ENCODE measurements at places on chromosomes 6 and 20.

DNA sequence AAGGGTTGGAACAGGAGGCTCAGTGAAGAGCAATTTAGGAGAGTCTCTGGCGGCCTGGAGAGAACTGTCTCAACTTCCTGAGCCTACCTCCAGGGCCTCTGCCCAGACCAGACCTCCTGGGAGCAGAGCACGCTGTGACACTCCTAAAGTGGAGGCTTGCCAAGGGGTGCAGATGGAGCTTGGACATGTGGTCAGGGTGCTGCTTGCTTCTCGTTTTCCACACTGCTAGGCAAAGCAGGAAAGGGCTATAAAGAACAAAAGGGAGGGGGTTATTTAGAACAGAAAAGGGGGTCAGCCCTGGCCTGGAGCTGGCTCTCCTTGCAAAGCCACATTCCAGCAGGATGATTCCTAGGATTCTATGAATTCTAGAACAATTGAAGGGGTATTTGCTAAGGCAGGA, 145.7 kb upstream of the GGTLC1 start:
- no peak for DNase-seq

DNA sequence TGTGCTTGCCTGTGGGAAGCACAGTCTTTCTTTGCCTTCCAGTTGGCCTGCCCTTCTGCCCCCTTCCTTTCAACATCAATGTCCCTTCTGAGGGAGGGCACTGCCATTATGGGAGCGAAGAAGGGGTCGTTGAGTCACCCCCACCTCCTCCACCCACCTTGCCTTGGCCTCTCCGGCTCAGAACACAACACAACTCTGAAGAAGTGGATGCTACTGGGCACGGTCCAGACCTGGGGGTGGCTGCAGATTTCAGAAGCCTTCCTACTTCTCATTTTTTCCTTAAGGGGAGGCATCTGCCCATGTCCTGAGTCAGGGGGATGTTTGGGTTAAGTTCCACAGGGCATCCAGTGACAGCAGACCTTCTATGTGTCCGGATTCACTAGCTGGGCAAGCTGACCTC, 72.1 kb downstream of the GFOD1 start:
- no peak for DNase-seq

DNA sequence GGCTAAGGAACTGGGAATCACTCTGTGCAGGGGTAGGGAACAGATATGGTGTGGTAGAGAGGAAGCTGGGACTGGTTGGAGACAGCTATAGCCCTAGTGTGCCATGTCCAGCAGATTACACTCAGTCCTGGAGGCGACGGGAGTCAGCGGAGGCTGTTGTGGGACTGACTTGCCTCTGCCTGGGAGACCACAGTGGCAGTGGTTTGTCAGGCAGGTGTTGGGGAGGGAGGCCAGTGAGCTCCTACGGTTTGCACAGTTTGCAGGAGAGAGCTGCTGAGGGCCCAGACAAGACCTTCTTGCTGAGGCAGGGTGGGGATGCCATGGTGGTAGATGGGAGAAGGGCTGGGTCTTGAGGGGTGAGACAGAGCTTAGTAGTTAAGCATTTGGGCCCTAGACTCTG, 4.9 kb downstream of the PLCG1 start:
- no peak for DNase-seq

DNA sequence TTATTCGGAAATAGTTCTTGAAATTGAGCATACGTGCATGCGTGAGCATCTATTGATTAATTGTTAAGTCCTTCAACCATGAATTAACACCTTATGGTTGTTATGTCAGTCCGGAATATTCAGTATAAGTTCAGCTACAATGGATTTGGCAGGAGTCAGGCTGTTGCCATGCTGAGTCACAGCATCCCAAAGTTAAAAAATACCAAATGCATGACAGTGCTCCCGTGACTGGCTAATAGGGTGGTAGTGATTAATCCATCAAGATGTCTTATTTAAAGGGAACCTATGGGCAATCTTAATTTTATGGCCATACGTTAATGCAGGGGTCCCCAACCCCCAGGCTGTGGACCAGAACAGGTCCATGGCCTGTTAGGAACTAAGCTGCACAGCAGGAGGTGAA, 10.5 kb downstream of the RAE1 start:
- no peak for DNase-seq

DNA sequence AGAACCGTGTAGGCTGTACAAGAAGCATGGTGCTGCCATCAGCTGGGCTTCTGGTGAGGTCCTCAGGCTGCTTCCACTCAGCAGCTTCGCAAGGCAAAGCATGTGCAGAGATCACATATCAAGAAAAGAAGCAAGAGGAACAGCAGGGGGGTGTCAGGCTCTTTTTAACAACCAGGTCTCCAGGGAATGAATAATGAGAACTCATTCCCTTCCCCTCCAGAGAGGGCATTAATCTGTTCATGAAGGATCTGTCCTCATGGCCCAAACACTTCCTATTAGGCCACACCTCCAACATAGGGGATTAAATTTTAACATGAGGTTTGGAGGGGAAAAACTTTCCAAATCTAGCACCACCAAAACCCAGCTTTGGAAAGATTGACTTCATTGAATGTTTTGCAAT, 20.0 kb downstream of the GINM1 start:
- no peak for DNase-seq

GRCh38 chr6:155158030-155158843, 105.6 kb upstream of the CLDN20 start:
- DNase-seq, result no peak

DNA sequence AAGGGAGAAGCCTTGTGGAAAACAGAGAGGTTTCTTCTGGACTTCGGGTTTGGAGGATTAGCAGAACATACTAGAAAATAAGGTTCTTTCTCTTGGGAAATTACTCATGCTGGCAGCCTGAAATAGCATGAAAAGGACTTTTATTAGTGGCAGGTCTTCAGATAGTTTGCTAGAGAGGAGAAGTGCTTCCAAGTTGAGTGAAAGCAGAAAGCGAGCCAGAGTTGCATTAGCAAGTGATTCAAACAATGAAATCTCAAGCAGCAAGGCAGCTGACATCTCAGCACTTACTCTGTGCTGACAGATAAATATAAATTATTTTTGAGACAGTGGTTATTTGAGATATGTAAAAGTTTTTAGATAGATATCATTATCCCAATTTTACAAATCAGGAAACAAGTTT, 91.9 kb downstream of the PLCB4 start:
- no peak for DNase-seq

GRCh38 chr6:151242420-151242861, 2.7 kb downstream of the AKAP12 start:
- no peak for DNase-seq

- DNase-seq, result no peak
Measured at GRCh38 chr6:126422912-126423311, 83.0 kb downstream of the CENPW start.

GRCh38 chr6:98041056-98041455, 758.0 kb upstream of the MMS22L start:
- no peak for DNase-seq

DNA sequence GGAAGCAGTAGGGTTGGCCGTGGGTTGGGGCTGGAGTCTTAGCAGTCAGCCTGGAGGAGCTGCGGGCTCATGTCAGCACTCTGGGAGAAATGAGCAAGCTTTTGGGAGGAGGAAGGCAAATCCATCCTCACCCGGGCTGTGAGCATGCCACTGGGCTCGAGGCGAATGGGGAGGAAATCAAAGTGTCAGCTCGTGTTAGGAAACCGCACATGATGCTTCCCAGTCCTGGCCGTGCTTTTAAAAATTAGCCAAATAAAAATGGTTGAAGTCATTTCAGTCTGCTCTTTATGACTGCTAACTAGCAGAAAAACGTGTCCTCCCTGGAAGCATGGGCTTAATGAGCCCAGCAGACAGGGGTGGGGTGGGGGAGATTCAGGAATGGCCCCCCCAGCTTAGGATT, 98.1 kb downstream of the NFATC2 start:
- no peak for DNase-seq

DNA sequence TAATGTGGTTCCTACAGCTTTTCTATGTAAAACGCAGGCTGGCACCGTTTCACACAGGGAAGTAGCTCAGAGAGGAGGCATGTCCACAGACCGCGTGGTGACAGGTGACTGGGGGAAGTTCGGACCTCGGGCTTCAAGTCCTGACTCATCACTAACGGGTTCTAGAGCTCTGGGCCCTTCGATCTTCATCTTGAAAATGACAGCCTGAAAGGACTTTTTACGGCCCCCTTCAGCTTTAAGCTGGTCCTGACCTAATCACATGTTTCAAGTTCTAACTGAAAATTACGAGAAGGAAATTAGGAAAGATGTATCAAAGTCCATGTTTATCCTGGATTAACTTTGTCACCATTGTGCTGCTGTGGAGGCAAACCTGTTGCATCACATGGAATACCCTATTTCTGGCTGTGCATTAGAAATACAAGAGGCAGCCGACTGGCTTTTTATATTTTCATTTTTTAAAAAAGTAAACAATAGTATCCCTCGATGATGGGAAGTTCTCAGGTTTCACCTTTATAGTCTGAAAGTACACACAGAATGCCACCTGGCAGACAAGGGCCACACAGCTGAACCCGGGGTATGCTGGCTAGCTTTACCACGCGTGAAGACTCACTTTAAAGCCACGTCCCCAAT, 2.0 kb downstream of the MAN1A1 start:
- no peak for DNase-seq

- DNase-seq, result no peak
Measured at GRCh38 chr6:107353773-107354382, 105.5 kb downstream of the PDSS2 start.

GRCh38 chr6:9266741-9267140, 831.4 kb upstream of the SLC35B3 start:
- DNase-seq, result no peak

GRCh38 chr6:166251211-166251610, 57.0 kb downstream of the PRR18 start:
- DNase-seq, result no peak

- DNase-seq, result no peak
Measured at GRCh38 chr20:1827974-1828785, 67.0 kb upstream of the SIRPA start.

DNA sequence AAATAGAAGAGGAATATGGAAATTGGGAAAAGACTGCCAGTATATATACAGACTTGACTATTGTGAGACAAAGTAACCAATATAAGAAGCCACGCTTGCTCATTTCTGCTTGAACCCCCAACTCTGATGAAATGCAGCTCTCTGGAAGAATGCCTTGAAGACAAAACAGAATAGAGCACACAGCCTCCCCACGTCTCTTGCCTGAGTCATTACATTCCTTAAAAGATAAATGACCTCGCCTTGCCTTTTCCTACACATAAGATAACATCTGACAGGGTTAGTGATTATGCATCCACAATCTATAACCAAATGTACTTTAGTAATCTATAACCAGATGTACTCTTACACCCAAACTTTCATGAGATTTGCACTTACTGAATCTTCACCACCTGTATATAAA, 141.1 kb upstream of the EEF1E1 start:
- no peak for DNase-seq

DNA sequence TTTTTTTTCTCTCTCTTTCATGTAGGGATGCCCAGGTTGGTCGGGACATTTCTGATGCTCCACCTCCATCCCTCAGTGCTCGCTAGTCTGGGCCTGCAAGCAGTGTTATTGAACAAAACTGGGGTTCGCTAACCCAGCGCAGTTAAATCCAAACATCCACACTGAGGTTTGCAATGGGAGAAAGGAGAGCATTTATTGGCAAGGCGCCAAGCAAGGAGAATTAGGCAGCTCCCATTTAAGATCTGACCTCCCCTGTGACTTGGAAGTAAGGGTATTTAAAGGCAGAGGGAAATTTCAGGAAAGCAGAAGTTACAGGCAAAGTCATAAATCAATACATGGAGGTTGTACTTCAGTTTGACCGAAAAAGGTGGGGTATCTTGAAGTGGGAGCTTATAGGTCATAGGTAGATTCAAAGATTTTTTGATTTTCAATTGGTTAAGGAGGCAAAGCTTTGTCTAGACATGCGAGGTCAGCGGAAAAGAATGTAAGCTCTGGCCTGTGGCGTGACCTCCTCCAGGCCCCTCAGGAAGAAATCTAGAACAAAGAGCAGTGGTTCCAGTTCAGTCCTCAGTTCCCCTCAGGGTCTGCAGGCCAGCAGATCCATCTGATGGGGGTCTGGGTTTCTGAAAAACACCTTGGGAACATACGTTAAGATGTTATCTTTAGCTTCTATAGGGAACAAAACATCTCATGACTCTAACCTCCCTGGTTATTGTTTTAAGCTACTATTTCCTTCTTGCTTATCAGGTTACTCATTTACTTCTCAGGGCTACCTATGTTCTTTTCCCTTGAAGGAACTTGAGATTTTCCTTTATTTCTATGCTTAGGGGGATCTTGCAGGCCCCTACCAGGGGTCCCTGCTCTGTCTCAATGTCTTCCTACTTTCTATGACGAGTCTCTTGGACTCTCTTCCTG, 66.0 kb upstream of the KIF16B start:
- no peak for DNase-seq

DNA sequence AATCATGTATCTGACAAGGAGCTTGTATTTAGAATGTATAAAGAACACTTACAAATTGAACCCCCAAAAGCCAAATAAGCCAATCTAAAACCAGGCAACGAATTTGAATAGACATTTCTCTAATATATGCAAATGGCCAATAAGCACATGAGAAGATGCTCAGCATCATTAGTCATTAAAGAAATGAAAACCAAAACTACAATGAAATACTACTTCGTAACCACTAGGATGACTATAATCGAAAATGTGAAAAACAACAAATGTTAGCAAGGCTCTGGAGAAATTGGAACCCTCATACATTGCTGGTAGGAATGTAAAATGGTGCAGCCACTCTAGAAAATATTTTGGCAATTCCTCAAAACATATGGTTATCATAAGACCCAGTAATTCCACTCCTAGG, 105.8 kb upstream of the TOP1 start:
- DNase-seq, result no peak

GRCh38 chr6:35287671-35288396, 9.8 kb upstream of the DEF6 start:
- no peak for DNase-seq

DNA sequence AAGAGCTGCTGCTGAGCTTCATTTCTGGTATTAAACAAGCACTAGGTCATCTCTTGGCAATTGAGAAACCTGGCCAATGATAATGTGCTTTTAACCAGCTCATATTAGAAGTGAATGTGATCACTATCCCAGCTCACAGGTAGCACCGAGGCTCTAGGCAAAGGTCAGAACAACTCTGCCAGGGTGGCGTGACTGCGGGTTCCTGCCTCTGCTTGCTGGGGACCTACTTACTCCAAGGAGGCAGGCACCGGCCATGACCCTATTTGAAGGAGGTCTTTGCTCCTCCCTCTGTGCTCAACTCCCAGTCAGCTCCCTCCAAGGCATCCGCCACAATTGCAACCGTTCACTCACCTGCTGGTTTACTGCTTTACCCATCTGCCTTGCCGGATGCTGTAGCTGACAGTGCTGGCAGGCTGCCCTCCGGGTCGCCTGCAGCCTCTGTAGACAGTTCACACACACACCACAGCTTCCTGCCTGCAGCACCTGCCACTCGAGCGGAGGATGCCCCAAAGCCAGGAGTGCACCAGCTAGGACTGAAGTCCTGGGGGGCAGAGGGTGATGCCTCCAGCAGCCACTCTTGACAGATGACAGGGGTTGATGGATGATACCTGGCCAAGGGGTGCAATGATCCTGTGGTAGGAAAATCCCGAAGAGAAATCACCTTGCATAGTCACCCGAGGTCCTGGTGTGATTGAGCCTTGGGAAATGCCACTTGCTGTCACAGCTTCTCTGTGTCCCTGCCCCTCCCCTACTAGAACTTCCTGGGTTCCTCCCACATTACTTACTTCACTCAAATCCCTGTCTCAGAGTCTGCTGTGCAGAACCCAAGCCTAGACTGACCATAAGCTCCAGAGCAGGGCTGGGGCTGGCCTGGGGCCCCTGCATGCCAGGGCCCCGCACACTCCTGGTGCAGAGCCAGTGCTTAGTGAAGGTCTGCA, 8.8 kb upstream of the VSX1 start:
- DNase-seq, result no peak

All from stimulated activated CD8-positive, alpha-beta memory T cell treated with anti-CD3 and anti-CD28 coated beads, Interleukin-15, amount 100 ng/mL, for 24 hours (primary cell).